Renal cortex interstitium (tissue), 15 donors: ENCODE measurements at places on chromosomes 2 and 18.

DNA sequence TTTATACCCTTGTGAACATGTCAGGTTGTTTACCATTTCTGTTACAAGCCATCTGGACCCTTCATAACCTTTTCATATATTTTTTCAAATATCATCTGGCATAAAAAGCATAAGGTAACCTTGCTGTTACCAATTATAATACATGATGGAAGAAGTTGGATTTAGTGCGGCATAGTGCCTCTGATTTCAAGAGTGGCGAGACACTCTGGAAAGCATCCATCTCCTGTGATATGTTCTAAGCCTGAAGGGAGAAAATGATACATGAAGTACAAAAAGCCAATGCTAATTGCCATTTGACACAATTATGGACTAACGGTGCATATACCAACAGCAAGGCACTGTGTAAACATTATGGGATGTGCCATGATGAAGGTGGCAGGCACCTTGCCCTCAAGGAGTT, 75.1 kb downstream of the DCC start:
- DNase-seq = no peak

DNA sequence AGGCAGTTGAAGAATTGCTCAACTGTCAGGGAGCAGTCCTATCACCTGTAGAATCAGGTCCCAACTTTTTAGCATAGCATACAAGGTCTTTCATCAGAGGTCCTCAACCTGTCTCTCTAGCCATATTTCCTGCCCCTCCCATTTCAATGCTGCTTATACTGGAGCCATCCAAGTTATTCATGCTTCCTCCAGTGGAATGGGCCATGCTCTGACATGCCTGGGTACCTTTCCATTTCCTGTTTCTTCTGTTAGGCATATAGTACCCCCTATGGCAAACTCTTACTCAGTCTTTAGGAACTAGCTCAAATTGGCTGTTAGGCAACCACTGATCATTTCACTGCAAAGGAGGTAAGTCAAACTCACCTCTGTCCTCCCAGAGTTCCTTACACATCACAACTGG, 51.0 kb upstream of the ABCA12 start:
- no peak for DNase-seq

GRCh38 chr18:12394428-12394827, 13.3 kb upstream of the PRELID3A start:
- DNase-seq = no peak

- DNase-seq = no peak
Observed at GRCh38 chr2:44197816-44198215, 29.1 kb downstream of the PPM1B start.

DNA sequence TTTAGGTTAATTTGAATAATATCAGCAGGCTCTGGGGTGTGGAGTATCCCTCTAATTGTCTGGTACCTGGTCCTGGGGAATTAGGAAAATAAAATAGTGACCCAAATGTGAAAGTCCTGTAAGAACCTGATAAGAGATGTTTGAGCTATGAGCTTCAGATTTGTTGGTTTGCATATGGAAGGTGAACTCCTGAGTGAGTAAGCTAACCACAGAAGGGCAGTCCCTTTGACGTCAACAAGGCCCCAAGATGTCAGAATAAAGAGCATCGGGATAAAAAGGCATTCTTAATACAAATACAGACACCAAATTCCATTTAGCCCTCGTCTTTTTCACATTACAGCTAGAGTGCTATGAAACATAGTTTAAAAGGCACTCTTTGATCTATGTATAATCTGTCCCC, 1366.3 kb upstream of the TMEFF2 start:
- no peak for DNase-seq

- DNase-seq = no peak
Observed at GRCh38 chr2:210604666-210605065, 48.3 kb downstream of the CPS1 start.

DNA sequence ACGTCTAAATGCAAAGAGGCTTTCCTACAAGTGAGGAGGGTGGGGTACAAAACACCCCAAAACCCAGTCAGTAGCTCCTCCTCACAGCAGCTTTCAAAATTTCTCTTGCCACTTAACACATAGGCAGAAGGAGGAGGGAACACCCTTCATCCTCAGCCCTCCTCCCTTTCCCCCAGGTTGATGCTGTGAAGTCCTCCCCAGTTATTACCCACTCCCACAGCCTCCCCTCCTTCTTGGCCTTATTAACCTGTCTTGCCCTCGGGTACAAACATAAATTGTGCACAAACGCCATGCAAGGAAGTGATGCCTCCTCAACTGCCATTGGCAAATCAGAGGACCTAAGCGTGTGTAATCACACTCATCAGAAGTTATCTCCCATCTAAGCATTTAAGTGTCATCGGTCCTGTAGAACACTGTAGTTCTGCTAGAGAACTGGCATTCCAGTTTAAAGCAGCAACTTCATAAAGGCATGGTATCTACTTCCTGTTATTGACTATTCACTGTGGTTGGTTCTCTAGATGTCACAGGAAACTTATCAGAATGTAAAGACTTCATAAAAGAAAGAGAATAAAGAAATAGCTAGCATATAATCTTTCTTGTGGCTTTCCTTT, at the start of gene DSC1:
Gene DSC1 (minus strand): TSS at position 32 of the 611 bp plus-strand sequence. CDS start 262 bp downstream, outside the sequence.
- no peak for DNase-seq

DNA sequence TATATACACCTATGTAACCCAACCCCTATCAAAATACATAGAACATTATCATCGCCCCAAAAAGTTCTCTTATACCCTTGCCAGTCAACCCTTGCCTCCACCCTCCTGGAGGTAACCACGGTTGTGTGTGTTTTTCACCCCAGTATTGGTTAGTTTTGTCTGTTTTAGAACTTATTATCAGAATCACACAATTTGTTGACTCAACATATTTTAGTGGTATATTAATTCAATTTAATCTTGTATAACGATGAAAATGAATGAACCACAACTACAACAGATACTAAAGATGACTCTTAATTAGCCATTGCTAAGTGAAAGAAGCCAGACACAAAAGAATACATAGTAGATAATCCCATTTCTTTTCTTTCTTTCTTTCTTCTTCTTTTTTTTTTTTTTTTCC, 19.3 kb downstream of the ACOXL start:
- no peak for DNase-seq

GRCh38 chr2:72847534-72848315, 21.9 kb upstream of the EXOC6B start:
- DNase-seq = no peak

DNA sequence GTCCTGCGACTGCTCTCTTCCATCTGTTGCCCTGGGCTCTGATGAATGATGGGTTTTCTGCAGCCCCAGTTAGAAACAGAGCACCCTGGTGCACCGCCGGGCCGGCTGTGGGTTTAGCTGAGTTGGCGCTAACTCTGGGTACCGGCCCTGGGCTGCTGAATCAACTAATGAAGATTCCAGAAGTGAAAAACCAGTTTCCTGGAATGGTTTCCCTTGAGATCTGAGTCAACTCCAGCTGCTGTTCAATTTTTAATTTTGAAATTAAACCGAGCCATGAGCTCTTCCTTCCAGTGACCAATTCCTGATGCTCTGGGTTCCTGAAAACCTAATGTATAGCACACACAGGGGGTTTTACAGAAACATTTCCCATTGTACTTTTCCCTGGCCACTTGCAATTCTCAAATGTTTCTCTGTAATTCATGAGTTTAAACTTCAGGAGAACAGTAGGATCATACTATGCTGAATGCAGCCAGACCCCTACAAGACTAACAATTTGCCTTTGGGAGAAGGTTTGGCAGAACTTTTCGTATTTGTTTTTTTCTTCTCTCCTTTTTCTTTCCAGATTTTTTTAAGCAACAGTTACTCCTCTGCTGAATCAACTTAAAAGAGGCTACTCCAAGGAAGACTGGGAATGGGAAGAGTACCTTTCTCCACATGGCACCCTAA, 5.5 kb downstream of the COL6A3 start:
- no peak for DNase-seq

GRCh38 chr2:201151127-201151981, 31.6 kb upstream of the CASP10 start:
- no peak for DNase-seq

DNA sequence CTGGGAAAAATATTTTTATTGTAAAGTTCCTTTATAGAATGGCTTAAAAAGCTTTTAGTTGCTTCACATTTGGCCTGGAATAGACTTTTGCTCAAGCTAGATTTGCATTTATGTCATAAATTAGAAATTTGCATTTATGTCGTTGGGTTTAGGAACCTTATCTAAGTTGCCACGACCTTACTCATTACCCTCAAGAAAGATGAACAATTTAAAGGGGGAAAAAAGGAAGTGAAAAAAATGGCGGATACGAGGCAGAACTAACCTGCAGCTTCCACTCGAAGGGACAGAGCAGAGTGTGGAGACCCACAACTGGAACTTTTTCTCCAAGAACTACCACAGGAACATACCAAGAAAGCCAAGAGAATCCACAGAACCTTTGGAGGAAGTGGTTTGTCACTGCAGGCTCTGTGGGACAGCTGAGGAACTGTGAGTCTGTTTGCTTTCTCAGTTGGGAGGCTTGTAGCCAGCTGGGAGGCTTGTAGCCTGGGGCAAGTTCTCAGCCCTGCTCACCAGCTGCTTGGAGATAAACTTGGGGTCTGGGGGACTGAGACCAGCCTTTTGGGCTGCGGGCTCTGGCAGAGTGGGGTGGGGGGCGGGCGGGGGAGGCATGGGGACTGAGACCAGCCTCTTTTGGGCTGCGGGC, 349.9 kb upstream of the MEIS1 start:
- no peak for DNase-seq

- DNase-seq = no peak
Observed at GRCh38 chr2:4047961-4048891, 344.9 kb downstream of the DCDC2C start.

GRCh38 chr2:165681841-165682240, 112.2 kb downstream of the GALNT3 start:
- no peak for DNase-seq

DNA sequence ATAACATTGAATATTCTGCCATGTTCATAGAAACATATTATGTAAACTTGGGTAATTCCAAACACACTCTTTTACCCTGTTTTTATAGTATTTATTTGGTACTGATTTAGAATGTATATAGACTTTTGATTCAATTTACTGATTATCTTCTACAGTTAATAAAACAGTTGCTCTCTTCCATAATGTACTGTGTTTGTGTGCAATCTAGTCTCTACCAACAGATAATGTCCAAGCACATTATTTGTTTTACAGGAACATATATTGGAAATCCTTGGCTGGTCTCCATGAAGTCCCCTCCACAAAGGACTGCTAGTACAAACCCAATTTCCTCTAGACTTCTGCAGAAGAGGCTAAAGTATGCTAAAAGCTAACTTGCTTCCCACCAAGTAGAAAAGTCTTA, 386.6 kb downstream of the RND3 start:
- DNase-seq = no peak

- DNase-seq = no peak
Observed at GRCh38 chr18:46565256-46565655, 91.8 kb downstream of the LOXHD1 start.

DNA sequence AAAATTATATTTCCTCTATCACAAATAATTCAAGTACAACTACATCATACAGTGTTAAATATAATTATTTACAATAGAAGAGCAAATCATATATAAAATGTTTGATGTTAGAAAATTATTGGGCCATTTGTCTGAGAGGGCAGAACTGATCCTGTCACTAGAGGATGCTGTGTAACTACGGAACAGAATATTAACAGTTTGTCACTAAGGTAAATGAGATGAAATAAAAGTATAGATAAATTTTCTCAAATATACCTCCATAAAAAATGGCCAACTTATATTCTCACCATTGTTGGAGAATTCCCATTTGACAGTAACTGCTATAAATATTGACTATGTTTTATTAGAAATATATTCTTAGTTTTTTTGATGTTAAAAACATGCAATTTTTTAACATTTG, 1067.4 kb upstream of the DDX18 start:
- DNase-seq = no peak

DNA sequence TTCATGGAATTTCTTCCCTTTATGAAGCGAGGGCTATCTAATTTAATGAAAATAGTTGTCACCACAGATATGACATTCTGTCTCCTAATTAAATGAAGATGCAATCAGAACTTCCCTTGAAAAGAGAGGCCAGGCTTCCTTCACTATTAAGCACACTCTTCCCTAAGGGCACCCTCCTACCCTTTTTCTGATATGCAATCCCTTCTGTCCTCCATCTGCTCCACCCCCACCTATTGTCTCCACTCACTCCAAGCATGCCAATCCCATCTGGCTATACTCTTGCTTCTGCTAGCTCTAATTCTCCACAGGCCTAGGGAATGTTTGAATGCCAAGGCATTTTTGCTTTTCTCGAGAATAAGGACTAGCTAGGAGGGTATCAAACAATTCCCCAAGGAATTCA, 818.4 kb upstream of the FSHR start:
- DNase-seq = no peak

GRCh38 chr2:187297801-187298200, 150.3 kb downstream of the CALCRL start:
- no peak for DNase-seq

GRCh38 chr2:37550190-37550589, 121.3 kb downstream of the CDC42EP3 start:
- no peak for DNase-seq

DNA sequence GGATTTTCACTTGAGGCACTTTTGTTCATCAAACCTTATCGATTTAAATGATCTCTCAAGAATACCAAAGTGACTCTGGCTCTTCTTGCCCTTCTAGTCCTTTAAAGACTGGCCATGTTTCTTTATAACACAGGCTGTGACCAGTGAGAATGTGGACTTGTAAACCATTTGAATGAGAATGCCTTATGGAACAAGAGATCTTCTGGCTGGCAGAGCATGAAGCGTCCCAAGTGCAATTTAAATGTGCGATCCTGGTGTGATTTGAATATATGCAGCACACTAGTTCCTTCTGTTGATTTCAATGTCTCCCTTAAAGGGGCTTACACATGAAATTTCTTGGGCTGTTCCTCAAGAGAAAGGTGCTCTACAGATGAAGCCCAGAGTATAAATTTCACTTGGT, 262.4 kb upstream of the CCDC68 start:
- DNase-seq = no peak

DNA sequence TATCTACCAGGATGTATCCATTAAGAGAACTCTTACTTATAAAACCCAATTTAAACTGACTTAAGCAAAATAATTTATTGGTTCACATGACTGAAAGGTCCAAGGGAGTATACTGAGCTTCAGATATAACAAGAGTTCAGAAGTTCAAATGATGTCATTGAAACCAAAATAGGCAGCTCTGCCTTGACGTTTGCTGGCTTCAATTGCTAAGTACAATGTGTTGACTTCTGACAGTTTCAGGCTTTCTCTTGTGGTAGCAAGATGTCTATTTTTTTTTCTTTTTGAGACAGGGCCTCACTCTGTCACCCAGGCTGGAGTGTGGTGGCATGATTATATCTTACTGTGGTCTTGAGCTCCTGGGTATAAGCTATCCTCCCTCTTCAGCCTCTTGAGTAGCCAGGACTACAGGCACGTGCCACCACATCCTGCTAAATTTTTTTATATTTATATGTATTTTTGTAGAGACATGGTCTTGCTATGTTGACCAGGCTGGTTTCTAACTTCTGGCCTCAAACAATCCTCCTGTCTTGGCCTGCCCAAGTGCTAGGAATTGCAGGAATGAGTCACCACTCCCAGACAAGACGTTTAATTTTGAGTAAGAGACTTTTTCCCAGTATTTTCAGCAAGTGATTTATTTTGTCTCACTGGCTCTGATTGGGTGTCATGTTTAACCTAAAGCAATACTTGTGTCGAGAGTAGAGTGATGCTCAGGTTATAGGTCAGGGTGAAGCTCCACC, 184.8 kb downstream of the NR4A2 start:
- no peak for DNase-seq

GRCh38 chr2:156901373-156902031, 356.0 kb upstream of the GALNT5 start:
- no peak for DNase-seq
